Activated CD4-positive, alpha-beta T cell treated with anti-CD3 and anti-CD28 coated beads, Interleukin-10, Interleukin-2, amounts not matched to agents 100 ng/mL and 50 ng/mL, durations not matched to agents 16 hours and 8 hours (primary cell): ENCODE measurements at places on chromosomes 4 and X.

DNA sequence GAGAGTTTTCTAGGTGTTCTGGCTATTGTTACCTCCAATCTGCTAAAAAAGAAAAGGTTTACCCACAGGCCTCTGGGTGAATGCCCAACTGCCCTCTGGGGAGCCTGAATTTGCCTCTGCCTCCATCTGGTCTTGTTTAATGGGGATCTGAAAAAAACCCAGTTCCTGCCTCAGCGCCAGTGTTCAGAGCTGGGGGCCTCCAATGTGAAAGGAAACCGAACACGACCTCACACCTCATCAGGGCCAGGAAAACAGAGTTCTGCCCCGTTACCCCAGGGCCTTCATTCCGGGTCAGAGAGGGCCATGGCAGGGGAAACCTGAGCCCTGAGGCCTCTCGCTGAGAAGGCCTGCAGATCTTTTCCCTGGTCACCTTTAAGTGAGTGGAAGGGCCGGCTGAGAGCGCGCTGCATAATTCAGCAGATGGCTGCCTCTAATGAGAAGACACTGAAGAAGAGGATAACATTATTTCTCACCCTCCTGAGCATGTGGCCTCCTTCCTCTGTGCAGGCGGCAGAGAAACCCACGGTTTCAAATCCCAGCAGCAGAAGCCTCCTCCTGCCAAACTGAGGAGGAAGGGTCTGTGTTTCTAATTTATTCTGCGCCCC lies 6.8 kb downstream of the SEPTIN6 start:
- DNase-seq, result no peak

- no peak for DNase-seq
These were observed 187.9 kb upstream of the LCORL start for GRCh38 chr4:18209448-18209847.

DNA sequence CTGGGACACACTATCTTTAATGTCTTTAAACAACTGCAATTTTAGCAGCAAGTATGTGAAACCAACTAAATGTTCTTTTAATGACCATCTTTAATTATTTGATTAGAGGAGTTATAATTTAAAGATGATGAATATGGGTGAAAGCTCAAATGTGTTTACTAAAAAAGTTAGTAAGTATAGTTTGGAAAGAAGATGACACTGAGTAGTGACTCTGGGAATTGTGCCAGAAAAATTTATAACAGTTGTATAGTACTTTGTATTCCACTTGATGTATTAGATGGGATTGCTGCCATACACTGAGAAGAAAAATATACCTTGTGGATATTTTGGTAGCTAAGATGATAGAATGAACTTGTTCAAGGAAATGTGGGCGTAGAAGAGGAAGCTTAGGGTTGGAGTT lies 19.5 kb upstream of the PACRGL start:
- no peak for DNase-seq

GRCh38 chr4:78092850-78093249 lies 35.7 kb downstream of the FRAS1 start:
- DNase-seq, result no peak

GRCh38 chr4:53306729-53307128 lies 59.1 kb downstream of the SCFD2 start:
- DNase-seq, result no peak

DNA sequence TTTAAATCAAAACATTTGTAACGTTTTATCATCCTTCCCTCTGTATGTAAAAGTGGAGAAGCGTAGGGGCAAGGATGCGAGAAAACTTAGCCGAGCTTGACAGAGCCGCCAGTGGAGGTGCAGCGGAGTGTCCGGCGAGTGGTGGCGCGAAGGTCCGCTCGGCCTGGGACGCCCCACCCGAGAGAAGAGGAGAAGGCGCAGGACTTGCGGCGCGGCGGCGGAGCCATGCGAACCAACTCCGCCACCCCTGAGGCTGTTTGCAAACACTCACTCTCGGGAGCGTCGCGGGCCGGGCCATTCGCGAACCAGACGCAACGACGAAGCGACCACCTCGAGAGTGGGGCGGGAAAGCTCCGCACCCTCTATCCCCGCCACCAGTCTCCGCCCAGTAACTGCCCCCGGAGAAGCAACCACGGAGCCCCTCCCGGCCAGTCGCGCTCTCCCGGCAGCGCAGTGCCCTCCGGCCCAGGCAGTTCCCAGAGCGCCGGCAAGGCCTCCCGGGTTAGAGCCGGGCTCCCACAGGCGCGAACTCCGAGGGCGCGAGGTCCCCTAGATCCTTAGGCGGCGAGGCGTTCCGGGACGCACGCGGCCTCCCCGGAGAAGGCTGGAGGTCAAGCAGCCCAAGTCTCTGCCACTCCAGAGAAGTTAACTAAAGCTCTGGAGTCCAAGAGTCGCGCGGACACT lies 2.3 kb upstream of the MAB21L2 start:
- DNase-seq, result no peak
